Fibroblast of skin of right biceps (primary cell): ENCODE measurements at places on chromosomes 7 and 10.
A peak's percentile ranks its signal among the peaks of the same experiment; 100 is the strongest.

DNA sequence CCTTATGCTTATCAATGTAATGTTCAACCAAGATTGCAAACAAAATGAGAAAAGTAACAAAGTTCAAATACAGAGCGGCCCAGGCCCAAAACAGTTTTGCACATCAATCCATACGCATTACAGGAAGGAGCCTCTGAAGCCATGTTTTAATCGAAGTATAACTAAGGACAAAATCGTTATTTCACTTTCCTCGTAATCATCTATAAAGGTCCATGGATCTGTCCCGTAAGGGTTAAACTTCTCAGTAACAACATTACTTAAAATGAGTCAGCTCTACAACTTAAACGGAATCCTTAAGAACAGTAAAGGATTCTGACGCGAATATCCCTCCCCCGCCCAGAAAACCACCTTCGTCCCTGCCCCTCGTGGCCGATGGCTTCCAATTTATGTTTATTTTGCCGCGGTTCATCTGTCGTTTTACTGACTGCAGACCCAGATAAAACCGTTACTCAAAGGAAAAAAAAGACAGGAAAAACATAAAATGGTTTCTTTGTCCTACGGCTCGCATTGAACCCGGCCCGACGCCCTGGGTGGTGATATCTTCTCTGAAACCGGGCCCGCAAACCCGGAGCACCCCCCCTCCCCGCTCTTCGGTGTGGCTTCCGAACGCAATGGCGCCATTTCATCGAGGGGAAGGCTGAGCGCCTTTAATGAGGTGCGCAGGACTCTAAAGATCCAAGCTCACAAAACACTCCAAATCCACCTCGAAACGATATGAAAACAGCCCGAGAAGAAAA, 1.1 kb downstream of the HNRNPA2B1 start:
- DNase-seq = peak; percentile 50

DNA sequence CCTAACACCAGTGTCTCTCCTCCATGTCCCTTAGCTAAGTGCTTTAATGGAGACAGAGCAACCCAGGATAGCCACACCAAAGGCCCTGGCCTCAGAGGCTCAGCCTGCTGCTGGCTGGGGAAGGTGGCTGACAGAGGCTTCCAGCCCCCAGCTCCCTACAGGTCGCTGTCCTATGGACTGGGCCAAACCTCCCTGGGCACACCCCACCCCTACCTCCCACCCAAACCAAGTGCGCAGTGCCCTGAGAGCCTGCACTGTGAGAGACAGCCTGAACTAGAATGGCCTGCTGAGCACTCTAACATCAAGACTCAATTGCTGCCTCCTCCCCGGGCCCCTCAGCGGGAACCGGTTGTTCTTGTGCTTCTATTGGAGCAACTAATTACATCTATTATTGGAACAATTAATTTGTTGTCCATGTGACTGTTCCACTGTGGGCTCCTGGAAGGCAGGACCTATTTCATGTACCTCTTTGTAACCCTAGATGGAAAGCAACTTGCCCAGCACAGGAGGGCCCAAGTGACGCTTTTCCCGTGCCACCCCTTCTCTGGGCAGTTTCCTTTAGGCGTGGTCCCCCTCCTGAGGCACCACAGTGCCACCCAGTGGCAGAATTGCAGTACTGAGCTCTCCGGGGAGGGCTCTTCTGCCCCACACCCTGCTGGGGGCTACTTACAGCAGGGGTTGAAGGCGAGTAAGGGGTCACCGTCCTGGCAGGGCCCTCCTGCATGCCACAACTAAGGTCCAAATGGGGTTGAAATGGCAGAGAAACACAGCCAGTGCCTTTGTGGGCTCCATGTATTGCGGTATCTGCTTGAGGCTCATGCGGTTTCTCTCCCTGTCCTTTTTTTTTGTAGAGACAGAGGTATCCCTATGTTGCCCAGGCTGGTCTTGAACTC, 63.7 kb upstream of the WAPL start:
- peak; percentile 65 for DNase-seq

DNA sequence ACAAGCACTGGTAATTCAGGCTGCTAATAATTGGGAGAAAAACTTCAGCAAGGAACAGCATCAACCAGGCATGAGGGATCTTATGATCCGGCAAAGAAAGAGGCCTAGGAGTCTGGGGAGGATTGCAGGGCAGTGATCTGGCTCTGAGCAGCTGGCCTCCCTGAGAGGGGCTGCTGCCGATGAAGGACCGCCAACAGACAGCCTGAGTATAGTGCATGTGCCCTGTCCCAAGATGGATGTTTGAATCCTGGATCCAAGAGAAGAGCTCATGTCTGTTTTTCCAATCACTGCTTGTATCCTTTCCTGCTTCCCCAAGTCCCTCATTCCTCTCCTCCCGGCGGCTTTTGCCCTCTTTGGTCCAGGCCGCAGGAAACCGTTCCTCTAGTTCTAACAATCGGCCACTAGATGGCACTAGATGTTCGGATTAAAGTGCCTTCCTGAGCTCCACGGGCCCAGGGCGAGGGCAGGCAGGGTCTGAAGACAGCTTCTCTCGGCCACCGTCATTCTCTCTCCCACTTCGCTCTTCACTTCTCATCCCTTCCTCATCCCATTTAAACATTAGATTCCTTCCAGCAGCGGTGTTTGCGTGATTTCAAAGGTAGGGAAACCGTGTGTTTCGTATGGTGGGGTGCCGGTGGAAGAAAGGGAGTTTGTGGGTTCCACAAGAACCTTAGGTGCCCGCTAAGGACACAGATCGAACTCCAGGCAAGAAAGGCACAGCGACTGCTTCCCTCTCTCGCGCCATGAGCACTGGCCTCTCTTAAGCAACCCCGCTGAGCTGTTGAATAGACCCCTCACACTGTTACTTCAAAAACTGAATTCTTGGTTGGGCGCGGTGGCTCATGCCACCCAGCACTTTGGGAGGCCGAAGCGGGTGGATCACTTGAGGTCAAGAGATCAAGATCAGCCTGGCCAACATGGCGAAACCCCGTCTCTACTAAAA, 82.4 kb downstream of the ADCYAP1R1 start:
- peak; percentile 65 for DNase-seq

DNA sequence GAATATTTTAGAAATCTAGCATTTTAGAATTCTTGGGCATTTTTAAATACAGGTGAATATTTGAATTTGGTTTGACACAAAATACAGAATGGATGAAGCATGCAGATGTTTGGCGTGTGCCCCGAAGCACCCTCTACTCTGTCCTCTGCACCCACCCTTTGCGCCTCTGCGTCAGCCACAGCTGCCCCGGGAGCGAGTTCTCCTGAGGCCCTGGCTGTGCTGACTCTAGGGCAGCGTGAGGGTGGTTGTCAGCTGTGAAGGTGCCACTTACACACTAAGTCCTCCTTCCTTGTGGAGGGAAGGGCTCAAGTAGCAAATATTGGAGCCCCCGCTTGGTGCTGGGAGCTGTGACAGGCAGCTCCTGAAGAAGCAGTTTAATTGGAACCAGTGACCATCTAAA, 48.4 kb downstream of the DAGLB start:
- DNase-seq = no peak

- no peak for DNase-seq
Observed at GRCh38 chr10:99812177-99812576, 29.7 kb downstream of the ABCC2 start.

DNA sequence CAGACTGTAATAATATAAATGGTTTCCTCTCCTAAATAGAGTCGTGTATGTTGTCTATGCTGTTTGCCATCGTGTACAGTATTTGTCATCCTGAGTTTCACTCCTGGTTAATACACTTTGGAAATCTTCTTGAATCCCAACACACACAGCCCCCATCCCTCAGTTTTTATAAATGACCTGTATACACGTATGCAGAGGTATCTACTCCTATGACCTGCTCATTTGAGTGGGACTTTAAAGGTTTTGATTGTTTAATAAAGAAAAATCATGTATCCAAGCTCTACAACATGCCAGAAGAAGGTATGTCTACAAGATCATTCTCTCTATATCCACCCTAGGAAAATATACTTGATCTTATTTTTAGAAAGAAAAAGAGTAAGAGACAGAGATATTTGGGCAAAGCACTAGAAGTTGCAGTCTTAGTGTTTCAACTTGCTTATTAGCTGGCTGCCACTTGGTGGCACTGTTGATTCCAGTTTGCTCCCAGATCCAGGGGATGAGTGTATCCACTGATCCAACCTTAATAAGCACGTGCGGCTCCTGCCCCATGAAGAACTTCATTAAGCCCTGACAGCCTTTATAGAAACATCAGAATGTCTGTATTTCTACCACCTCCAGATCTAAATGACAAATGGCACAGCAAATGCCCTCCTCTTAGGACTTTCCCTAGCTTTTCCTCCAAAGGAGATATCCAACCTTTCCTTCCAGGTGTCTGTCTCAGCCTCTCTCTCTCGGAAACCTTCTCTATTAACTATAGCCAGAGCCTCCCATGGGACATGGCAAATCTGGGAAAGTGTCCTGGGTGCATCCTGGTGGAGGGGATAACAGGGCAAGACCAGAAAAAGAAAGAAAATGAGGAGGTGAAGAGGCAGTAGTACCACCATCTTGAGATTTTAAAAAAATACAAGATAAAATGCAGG, 181.6 kb upstream of the NEBL start:
- DNase-seq = peak; percentile 69

DNA sequence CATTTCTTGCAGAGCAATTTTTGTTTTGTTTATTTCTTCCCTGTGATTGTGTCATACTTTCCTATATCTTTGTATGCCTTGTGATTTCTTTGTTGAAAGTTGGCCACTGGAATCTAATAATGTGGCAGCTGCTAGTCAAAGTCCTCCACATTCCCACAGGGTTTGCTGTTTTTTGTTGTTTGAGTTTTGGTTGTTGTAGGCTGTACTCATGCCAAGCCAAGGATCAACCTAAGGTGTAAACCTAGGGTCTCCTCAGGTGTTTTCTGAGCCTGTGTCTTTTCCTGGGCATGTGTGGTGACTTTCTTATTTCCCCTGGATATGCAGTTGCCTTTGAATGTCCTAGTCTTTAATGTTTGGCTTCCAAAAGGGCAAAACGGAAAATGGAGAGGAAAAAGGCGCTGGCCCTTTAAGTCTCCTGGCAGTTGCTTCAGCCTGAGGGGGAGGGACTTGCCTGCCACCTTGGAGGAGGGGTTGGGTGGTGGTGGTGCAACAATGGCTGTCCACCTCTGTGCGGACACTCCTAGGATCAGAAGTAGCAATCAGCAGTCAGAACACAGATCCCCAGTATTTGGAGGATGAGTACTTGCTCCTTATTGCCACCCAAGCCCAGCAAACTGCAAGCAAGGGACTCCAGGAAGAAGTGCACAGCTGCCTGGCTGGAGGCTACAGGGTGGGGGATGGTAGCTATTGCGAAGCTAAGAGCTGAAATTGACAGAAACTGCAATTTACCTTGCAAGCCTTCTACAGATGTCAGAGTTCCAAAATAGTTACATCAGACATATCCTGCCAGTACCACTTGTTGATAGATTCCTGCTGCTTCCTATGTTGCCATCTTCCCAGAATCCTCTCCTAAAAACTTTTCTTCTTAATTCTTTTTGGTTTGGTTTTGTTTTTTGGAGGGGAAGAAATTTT, 5.6 kb upstream of the ZNF518A start:
- DNase-seq = peak; percentile 40

DNA sequence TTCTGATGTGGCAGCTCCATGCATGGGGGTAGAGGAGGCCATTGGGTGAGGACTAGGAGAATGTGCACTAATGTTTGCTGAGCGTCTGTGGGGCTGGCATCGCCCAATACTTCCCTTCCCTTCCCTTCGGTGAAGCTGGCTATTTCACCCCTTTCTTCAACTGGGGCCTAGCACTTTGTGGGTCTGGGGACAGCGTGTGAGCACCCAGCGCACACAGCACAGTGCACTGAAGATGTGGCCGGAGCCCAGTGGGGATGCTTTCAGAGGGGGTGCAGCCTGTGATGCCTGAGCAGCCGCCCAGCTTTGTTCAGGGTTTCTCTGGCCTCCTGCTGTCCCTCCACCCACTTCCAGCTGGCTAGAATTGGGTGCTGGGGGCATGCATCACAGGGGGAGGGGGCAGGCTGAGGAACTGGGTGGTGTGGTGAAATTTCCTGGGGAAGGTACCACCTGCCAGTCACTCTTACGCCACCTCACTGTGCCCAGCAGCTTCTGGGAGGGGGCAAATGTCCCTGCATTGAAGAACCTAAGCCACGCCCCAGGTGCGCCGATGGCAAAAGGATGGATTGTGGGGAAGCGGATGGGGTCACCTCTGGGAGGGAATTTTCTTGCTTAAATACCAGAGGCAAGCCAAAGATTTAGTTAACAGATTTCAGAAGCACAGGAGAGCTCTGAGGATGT, 45.5 kb downstream of the CLEC2L start:
- no peak for DNase-seq

DNA sequence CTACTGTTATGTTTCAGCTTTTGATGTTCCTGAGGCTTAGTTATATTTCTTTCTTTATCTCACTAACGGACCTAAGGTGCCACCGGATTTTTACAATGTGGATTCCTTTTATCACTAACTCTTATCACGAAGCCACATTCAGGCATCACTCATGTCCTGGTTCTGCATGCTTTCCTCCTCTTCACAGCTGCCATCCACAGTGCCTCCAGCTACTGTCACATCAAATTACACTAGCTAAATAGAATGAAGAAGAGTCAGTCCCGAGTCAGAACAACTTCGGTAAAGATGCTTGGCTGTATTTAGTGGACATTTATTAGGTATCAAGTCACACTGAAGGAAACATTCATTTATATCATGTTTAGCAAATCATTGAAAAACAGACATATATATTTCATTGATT, 153.2 kb downstream of the NEBL start:
- DNase-seq = no peak

- DNase-seq = no peak
Observed at GRCh38 chr10:127877699-127878098, 15.0 kb downstream of the CLRN3 start.

- no peak for DNase-seq
Observed at GRCh38 chr7:159020987-159021386, 123.7 kb downstream of the VIPR2 start.

GRCh38 chr10:79066411-79067240, 2.1 kb upstream of the ZMIZ1 start:
- DNase-seq = peak; percentile 56

GRCh38 chr10:100637785-100638184, 102.0 kb downstream of the HIF1AN start:
- no peak for DNase-seq

GRCh38 chr7:26356229-26356628, 64.6 kb downstream of the SNX10 start:
- no peak for DNase-seq

DNA sequence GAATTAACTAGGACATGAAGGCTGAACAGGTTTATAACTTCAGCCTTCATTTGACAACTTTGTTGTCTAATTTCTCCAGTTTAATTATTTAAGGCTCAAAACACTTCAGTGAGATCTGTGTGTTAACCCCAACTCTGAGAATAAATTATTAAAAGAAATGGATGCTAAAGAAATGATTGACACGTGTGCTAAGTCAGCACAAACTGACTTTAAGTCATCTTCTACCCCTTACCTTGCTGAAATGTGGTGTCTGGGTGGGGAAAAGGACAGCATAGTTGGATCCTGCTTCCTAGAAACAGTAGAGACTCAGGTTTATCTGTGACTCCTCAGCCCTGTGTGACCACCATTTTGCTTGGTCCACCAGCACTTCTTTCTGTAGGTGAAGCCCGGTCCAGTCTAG, 324.8 kb upstream of the NPSR1 start:
- no peak for DNase-seq
